ENCODE measurements at places on chromosomes 1 and 21. TPM values are rescaled to one million over a fixed set of nuclear protein-coding genes. Genes with fewer than 3 reads are reported as not detected.

DNA sequence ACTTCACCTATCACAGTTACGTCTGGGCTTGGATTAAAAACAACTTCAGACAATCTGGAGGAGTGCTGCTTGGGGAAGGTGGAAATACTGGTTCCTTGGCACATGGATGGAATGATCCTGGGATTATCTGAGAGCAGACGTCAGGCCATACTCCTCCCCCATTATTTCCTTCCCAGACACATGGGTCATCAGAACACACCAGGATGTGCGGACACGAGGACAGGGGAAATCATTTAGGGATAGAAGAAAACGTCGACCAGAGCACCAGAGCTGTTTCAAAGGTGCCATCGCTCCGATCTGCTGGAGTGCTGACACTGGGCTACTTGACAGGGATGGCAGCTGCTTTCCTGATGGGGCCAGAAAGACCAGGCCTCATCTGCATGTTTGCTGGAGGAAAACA is 31.8 kb upstream of the ANGPTL7 start:
- H3K27me3 ChIP-seq, result no peaks in the 10 kb centered on the region
- no peak for DNase-seq
- H3K36me3 ChIP-seq, result peaks cover 19% of the 10 kb centered on the region
- H3K4me1 ChIP-seq, result peaks cover 21% of the 10 kb centered on the region

GRCh38 chr1:211734359-211734758 is 58.9 kb upstream of the NEK2 start:
- H3K36me3 ChIP-seq, result no peaks in the 10 kb centered on the region
- H3K4me3 ChIP-seq, result no peak overlapping the region
- no peaks in the 10 kb centered on the region for H3K27me3 ChIP-seq

Gene SPATA45
- not detected for polyA plus RNA-seq

DNA sequence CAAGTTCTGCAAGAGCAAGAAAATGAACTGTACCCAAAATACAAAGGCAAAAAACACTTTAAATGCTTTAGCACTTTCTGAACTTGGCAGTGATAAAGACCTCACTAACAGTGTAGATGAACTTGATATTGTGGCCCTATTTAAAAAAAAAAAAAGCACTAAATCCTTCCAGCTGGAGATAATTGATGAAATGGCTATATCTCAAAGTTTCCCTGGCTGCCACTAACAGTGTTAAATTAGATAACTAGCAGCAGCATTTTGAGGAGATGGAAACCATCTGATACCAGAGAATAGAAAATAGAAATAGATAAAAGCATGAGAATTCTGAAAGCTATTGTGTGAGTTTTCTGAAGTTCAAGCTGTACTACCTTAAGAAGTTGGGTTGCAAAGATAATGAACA is 317.2 kb downstream of the RWDD3 start:
- H3K27me3 ChIP-seq, result no peaks in the 10 kb centered on the region
- H3K4me3 ChIP-seq, result no peak overlapping the region
- H3K36me3 ChIP-seq, result no peaks in the 10 kb centered on the region
- no peak overlapping the region for H3K27ac ChIP-seq
- no peak for DNase-seq

GRCh38 chr1:211753649-211754251 is 76.8 kb downstream of the LPGAT1 start:
- H3K4me3 ChIP-seq, result no peak overlapping the region
- H3K36me3 ChIP-seq, result peaks cover 3% of the 10 kb centered on the region
- H3K27ac ChIP-seq, result no peak overlapping the region

Gene GNG12
- polyA plus RNA-seq, result 148 TPM

- DNase-seq, result no peak
- peaks cover 12% of the 10 kb centered on the region for H3K4me1 ChIP-seq
- H3K36me3 ChIP-seq, result no peaks in the 10 kb centered on the region
- no peak overlapping the region for H3K27ac ChIP-seq
- no peak overlapping the region for H3K4me3 ChIP-seq
- H3K27me3 ChIP-seq, result no peaks in the 10 kb centered on the region
These were observed 313.1 kb downstream of the SIPA1L2 start for GRCh38 chr1:232316864-232317263.

Gene NOS1AP
- 0.02 TPM for polyA plus RNA-seq

Gene SLAMF1
- 0.06 TPM for polyA plus RNA-seq

GRCh38 chr1:29441916-29442668 is 205.8 kb downstream of the PTPRU start:
- DNase-seq, result no peak
- H3K4me1 ChIP-seq, result no peaks in the 10 kb centered on the region
- no peak overlapping the region for H3K27ac ChIP-seq
- H3K36me3 ChIP-seq, result no peaks in the 10 kb centered on the region
- no peak overlapping the region for H3K4me3 ChIP-seq
- H3K27me3 ChIP-seq, result peaks cover 24% of the 10 kb centered on the region

GRCh38 chr21:45531393-45532215 is 10.6 kb downstream of the SLC19A1 start:
- no peak for DNase-seq
- H3K27ac ChIP-seq, result no peak overlapping the region
- no peak overlapping the region for H3K4me3 ChIP-seq
- peaks cover 11% of the 10 kb centered on the region for H3K4me1 ChIP-seq
- H3K27me3 ChIP-seq, result no peaks in the 10 kb centered on the region
